Stimulated activated CD8-positive, alpha-beta memory T cell treated with anti-CD3 and anti-CD28 coated beads, Interleukin-7, amount 100 ng/mL, for 24 hours (primary cell): ENCODE measurements at places on chromosomes 6 and 20.

- DNase-seq = no peak
Observed at GRCh38 chr6:163754866-163755265, 340.3 kb downstream of the QKI start.

DNA sequence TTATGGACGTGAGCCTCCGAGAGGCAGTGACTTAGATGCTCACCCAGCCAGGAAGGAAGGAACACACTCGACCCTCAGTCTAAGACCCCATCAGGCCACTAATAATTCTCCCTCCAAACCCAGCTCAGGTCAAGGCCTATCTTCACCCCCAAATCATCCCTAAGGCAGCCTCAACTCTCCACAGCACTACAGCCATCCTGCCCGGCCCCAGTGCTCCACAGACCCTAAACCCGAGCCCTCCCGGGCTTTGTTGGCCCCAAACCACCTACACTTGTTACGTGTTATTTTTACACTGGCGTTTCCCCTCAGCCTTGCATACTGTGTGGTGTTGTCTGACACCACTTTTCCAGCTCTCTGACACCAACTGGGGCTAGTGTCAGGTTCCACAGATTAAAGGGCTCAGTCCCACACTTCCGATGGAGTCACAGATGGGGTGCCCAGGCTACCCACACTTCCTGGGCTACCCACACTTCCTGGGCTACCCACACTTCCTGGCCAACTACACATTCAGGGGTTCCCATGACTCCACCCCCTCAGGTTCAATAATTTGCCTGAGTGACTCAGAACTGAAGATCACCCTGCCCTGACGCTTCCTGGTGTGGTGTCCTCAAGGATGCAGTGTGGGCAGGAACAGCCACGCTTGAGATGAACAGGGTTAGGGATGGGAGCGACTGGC is 25.3 kb downstream of the RBCK1 start:
- peak; percentile 33 for DNase-seq

DNA sequence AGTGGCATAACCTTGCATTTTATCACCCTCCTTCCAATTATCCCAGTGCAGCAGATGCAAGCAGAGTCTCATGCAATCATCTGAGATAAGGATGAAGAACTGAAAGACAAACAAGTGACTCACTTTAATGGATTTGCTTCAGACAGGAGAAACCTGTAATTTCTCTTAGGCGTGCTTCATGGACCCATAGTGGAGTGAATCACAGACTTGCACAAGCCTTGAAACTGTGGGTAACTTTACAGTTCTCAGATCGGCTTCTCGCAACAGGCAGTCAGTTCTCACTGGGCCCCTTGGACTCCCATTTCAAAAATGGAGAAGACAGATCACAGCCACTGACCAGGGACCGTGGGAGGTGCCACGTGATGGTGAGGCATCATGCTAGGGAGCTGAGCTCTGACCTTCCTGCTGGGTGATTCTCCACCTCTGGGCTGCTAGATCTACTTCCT is at the start of gene ADGRF4:
Gene ADGRF4, plus strand, starts transcription at position 239 of the 446 bp plus-strand sequence. CDS start 8,666 bp downstream, outside the sequence.
- DNase-seq = no peak

GRCh38 chr6:136085370-136086115 is 164.6 kb downstream of the MTFR2 start:
- no peak for DNase-seq

DNA sequence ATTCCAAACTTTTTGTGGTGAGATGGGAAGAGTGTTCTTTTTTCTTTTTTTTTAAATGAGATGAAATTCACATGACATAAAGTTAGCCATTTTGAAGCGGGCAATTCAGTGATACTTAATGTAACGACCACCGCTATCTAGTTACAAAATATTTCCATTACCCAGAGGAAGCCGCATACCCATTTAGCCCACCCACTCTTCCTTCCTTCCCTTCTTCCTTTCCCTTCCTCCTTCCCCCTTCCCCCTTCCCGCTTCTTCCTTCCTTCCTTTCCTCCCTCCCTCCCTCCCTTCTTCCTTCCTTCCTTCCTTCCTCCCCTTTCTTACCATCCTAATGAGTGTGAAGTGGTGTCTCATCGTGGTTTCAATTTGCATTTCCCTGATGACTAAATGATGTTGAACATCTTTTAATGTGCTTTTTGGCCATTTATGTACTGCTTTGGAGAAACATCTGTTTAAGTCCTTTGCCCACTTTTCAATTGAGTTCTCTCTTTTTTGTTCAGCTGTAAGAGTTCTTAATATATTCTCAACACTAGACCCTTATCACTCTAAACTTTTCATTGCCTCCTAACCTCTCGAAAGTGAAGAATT is 371.1 kb downstream of the FARS2 start:
- no peak for DNase-seq

DNA sequence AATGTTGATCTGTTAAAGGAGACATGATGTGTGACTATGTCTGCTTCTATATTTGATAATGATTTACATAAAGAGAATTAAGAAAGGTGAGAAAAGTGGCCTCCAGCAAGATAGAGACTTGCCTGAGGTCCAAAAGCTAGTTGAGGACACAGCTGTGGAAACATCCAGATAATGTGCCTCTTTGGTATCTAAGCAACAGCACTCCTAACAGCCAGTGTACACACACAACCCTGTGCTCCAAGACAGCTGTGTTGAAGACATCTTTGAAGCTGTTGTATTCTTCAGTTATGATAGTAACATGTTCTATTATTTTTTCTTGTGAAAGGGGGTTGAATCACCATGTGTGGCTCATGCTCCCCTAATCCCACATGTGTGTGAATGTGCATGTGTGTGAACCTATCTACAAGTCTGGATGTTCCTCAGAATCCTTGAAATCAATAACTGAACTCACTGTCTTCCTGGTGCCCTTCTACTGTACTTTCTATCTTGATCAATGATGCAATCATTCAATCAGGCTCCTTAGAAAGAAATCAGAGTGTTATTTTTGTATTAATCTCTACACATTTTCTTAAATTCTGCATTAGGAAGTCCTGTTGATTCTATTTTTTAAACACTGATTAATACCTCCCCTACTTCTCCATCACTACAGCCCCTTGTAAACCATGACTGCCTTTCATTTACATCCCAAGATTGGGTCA is 116.7 kb upstream of the SSTR4 start:
- DNase-seq = no peak

DNA sequence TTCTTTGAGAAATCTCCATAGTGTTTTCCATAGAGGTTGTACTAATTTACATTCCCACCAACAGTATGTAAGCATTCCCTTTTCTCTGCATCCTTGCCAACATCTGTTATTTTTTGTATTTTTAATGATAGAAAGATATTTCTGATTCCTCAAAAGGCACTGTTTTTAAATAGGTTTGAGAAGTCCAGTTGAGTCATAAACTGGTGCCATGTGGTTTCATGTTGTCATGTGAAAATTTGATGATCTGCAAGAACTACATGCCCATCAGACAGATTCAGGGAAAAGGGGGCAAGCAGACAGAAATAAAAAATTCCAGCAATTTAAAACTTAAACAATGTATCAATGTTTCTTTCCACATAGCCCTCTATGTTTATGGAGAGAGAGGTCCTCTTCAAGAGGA is 227.5 kb downstream of the KCNQ5 start:
- DNase-seq = no peak

DNA sequence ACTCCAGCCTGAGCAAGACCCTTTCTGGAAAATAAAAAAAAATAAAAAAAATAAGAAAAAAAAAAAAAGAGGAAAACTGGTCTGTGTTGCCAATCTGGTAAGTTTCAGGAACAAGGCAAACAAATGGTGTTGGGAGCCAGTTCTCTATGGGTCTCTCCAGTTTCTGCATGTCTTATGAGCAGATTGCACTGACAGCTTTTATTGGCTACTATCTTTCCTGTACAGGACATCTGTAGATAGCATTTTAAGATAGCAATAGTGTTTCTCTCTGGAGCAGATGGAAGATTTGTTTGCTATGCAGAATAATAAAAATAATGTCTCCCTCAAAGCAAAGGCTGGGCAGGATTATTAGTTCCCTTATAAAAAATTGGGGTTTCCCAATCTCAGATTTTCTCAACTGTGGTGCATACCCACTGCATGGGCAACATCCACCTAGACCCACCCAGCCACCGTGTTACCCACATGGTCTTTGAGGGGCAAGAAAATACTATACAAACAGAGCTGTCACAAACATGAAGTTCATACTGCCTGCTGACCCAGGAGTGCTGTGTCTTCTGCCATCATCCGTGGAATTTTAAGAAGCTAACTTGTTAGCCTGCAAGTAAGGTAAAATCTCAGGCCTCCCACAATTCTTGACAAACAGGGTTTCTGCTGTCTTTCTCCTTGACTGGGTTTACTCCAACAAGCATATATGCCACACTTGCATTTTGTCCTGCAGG is 9.5 kb downstream of the GMDS start:
- no peak for DNase-seq

DNA sequence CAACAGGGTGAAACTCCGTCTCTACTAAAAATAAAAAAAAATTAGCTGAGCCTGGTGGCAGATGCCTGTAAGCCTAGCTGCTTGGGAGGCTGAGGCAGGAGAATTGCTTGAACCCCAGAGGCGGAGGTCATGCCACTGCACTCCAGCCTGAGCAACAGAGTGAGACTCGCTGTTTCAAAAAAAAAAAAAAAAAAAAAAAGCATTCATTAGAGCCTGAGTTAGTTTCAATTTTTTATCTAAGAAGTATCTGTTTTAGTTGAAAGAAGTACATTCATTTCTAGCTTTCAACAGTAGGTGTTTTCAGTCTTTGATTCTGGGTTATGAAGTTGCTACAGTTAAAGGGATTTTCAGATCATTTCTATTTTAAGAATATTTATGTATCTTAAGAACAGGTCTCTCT is 42.2 kb downstream of the ZNF292 start:
- no peak for DNase-seq

DNA sequence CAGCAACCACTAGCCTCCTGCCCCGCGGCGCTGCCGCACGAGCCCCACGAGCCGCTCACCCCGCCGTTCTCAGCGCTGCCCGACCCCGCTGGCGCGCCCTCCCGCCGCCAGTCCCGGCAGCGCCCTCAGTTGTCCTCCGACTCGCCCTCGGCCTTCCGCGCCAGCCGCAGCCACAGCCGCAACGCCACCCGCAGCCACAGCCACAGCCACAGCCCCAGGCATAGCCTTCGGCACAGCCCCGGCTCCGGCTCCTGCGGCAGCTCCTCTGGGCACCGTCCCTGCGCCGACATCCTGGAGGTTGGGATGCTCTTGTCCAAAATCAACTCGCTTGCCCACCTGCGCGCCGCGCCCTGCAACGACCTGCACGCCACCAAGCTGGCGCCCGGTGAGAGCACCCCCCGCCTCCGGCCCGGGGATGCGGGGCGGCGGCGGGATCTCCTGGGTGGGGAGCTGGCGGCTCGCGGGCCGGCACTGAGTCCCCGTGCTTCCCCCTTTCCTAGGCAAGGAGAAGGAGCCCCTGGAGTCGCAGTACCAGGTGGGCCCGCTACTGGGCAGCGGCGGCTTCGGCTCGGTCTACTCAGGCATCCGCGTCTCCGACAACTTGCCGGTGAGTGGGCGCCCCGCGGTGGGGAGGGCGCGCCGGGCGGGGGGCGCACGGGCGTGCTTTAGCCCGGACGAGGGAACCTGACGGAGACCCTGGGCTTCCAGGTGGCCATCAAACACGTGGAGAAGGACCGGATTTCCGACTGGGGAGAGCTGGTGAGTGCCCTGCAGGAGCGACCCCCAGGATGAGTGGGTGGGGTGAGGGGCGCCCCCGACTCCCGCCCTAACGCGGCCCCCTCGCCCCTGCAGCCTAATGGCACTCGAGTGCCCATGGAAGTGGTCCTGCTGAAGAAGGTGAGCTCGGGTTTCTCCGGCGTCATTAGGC is 585 bp downstream of the PIM1 start:
- DNase-seq = no peak

DNA sequence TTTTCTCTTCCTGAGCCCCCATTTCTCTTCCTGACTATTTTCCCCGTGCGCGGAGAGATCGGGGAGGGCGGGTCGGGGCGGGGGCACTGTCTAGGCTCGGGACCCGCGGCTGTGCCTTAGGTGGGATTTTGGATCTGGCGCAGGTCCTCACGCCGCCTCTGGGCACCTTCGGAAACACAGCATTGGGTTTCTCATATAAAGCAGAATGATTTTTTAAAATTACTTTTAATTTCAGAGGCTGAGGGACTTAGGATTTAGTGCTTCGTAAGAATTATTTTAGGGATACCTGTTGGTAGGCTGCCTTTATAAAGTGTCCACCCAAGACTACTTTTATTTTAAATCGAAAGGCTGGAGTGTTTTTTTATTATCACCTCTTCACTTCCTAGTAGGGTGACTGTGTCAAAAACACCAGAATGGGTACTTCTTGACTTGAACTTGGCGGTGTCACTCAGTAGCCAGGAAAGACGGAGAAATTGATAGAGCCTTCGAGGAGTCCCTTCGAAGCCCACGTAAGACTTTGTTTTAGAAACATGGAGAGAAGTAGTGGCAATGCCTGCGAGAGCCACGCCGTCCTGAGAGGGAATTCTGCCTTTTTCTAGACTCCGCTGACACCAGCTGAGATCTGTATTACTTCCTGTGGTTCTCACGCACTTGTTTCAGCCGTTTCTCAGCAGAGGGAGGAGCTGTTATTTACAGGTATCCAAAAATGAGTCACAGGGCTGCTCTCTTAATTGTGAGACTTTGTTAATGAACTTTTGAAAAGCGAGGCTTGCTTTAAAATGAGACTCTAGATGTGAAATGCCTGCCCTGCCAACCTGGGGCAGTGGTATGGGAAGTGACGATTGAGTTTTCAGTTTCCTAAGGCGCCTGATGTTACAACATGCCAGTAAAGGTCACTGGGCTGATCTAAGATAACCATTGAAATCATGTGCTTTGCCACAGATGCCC is 667 bp downstream of the STX11 start:
- peak; percentile 12 for DNase-seq

DNA sequence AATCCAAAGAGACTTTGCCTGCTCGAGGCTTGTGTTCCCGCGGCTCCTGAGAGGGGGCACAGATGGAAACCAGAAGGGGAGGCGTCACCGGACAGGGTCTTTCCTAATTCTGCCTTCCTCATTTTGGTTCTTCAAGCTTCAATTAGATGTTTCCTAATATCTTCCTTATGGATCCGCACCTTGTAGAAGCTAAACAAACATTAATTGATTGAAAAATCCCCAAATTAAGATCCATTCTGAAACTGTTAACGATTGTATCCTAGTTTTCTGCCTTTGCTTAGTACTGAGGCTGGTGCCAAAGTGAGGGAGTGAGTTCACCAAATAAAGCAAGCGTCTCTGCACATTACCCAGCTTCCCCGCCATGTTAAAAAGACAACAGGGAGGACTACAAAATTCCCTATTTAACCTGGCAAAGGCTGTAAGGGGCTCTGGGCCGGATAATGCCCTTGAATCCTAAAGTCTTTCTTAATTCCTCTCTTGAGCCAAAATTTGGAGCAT is 123.2 kb downstream of the GPX5 start:
- DNase-seq = no peak

- no peak for DNase-seq
Observed at GRCh38 chr20:44900231-44900854, 9.5 kb upstream of the PABPC1L start.
